ENCODE measurements at places on chromosomes 11 and 22. TPM values are rescaled to one million over a fixed set of nuclear protein-coding genes. Genes with fewer than 3 reads are reported as not detected.

GGT1 gene
- 22.1 TPM for polyA plus RNA-seq

C11orf97 gene
- polyA plus RNA-seq = not detected

ACTN3 gene
- polyA plus RNA-seq = 0.22 TPM

ZNF280A gene
- not detected for polyA plus RNA-seq

SCGB2A2 gene
- not detected for polyA plus RNA-seq

DNA sequence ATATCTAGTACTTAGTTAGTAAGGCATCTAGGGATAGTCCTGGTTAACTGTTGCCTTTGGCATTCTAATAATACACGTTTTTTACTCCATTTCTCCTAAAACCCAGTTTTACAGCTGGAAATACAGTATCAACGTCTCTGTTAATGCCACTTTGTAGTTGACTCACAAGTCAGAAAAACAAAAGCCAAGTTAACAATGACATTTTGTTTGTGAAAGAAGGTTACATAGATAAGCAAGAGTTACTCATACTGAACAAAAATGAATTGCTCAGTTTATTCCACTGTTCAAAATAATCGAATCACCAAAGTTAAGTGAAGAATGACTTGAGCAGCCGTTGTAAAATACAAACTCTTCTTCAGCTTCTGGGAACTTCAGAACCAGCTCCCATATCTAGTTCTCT is 540.3 kb downstream of the ETS1 start:
- no peak for DNase-seq

GRCh38 chr22:19892925-19893324 is 38.3 kb upstream of the GNB1L start:
- no peak for DNase-seq

DNA sequence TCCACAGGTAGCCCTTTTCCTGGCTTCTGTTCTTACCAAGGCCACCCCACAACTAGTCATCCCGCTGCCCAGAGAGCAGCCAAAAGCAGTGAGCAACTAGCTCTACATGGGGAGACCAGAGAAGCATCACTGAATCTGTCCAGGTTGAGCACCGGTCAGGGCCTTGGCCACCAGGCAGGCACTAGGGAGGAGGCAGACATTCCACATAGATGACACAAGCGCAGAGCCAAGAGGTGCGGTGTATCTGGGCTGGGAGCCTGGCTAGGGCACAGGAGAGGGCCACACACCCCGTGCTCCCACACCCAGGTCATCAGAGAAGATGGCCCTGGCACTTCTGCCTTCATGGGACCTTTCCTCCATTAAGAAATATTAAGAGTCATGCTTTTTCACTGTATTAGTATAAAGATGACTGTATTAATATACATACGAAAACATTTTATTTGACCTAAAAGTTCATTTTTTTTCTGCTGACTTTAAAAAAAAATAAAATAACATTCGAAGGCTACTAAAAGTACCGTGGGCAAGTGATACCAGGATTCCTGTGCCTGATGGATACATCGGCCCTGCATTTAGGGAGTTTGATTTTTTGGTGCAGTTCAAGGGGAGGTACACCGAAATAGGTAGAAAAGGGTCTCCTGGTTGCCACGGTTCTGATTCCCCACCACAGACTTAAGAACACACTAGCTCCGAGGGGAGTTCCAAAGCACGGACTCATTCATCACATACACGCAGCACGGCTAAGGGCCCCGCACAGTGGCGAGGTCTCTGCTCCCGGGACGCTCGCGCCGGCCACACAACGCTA is 1.2 kb downstream of the DGCR2 start:
- DNase-seq = no peak

DNA sequence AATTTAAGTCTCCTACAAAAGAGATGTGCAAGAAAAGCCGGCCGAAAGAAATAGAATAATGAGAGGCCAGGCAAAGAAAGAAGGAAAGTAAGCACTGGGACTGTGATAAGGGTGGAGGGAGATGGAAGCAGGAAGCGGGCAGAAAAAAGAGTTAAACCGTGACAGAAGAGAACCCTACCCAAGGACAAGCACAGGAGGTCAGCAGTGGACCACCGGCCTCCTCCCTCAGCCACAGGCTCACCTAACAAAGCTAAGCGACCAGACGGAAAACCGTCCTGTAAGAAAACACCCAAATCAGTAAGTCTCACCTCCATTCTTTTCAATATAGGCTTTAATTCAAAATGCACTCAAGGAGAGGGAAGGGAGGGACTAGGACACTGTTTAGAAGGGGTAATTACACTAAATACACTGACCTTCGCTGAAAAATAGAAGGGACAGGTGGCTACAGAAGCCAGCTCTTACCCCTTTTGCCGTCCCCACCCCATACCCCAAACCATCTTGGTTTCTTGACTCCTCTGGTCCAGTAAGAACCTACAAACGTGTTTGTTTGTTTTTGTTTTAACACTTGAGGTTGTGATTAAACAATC is 1.9 kb downstream of the FAM181B start:
- peak; percentile 7 for DNase-seq

DNA sequence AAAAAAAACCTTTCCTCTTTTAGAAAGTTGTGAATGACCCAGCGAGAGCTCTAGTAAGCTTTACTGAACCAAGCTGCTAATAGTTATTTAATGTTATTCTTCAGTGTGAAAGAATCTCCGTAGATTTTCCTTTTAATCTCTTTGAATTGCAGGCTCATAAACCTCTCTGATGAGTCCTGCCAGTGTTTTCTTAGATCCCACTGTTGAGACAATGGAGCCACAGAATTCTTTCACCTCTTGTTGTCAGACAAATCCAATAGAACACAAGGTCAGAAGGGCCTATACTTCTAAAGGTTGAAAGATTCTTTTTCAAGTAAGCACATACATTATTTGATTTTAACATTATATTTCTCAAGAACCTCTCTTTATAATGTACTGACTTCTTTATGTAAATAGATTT is 52.2 kb downstream of the DNAJC24 start:
- no peak for DNase-seq

- no peak for DNase-seq
These were observed 840.3 kb downstream of the TBC1D22A start for GRCh38 chr22:47602732-47603131.

DNA sequence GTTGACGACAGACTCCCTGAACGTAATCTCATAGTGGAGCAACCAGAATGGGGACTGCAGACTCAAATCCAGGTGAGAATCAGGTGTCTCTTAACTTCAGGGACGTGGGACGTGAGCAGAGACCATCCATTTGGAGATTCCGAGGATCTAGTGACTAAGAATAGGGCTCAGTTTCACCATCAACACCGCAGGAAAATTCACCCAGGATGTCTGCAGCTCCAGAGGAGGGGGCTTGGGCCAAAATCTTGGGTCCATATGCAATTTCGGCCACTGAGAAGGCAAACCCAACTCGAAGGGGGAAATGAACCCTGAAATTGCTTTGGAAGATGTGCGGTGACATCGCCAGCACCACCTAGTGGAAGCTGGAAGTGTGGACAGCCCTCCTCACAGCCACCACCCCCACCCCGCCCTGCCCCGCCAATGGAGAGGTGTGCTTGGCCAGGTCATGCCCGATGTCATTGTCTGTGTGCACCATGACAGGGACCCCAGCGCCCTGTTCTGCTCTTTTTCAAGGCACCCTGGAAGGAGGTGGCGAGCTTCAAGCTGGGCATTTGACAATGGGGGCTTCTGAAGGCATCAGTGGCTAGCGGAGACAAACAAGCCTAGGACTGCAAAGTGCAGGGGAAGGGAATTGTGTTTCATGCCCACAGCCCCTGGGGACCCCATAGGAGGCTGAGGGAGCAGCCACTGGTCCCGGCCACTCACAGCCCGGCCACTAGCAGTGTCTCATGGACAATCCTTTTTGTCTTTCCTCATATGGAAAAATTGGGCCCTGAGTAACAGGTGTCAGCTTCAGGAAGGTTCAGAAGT is 24.8 kb downstream of the APOL1 start:
- DNase-seq = peak; percentile 82

GRCh38 chr11:44725757-44726282 is 942 bp upstream of the TSPAN18 start:
- DNase-seq = no peak
